ENCODE measurements at places on chromosomes 3 and 15.

DNA sequence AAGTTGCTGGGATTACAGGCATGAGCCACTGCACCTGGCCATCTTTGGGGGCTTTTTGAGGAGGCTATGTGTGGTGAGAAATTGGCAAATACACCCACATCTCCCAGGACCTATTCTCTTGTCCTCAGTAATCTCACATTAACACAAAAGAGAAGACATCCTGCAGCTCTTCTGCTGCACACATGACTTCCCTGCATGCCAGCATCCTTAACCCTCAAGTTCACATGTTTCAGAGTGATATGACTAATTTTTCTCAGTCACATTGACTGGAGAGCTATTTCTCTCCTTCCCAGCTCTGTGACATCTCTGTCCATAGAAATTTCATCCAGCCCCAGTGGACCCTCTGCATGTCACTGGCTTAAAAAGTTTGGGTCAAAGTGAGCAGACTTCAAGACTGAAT, 1.9 kb upstream of the SKIC8 start:
- DNase-seq = no peak

GRCh38 chr3:47614788-47615187, 36.1 kb upstream of the CSPG5 start:
- DNase-seq = no peak

GRCh38 chr15:34494084-34494399, 56.4 kb upstream of the GOLGA8A start:
- no peak for DNase-seq

- no peak for DNase-seq
Measured at GRCh38 chr15:95288626-95289025, 1041.9 kb upstream of the NR2F2 start.

- no peak for DNase-seq
Measured at GRCh38 chr15:40052604-40053003, 13.6 kb upstream of the SRP14 start.

DNA sequence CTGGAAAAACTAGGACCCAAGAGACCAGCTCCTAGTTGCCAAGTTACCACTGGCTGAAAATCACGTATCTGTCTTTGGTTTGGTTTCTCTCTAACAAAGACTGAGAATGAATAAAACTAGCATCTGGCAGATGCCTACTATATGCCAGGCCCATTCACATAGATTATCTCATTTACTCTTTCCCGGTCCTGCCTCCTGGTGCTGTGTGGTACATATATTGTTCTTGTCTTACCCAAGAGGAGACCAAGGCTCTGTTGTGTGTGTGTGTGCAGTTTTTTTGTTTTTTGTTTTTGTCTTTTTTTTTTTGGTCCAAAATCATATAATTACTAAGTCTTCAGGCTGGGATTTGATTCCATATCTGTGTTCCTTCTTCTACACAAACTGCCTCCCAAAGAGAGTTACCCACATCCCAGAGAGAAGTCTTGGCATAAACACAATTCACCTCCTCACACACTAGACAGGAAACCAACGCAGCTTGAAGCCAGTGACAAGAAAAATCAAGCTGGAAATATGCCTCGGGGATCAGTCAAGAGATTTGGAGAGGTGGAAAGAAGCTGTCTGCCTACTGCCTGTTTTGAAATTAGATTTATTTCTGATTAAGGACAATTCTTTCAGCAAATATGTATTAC, 891 bp downstream of the AHSG start:
- no peak for DNase-seq

DNA sequence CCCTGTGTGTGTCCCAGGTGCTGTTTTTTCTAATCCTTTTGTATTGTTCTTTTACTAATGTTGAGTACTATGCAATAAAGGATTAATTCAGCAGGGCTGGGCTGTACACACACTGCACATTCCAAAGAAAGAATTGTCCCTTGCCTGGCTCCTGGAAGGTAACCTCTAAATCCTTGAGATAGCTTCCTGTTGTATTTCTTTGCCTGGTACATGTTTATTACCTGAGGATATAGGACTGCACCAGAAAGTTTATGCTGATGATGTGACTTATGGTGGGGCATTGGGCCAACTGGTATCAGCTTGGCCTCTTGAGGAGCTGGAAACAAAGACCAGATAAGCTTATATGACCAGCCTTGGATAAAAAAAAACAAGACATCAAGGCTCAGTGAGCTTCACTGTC, 26.6 kb upstream of the FAN1 start:
- no peak for DNase-seq

All from activated naive CD8-positive, alpha-beta T cell treated with anti-CD3 and anti-CD28 coated beads, Interleukin-2, amount 10 ng/mL, durations not matched to agents 7 days and 5 days (primary cell).